ENCODE measurements at places on chromosomes 16 and 17. TPM values are rescaled to one million over a fixed set of nuclear protein-coding genes. Genes with fewer than 3 reads are reported as not detected.

DLX3 gene
- 0.58 TPM for total RNA-seq

PLEKHG4 gene
- total RNA-seq: 7.2 TPM

HASPIN gene
- total RNA-seq: 15.3 TPM

IL34 gene
- 7.3 TPM for total RNA-seq

ZNF469 gene
- 0.68 TPM for total RNA-seq

- H3K4me3 ChIP-seq: no peak overlapping the region
- no peak overlapping the region for H3K27ac ChIP-seq
- peaks cover 46% of the 10 kb centered on the region for H3K36me3 ChIP-seq
- no peaks in the 10 kb centered on the region for H3K27me3 ChIP-seq
- DNase-seq: peak; percentile 70
Observed at GRCh38 chr17:7850701-7851437, 4.0 kb upstream of the TMEM88 start.

GRCh38 chr17:83126275-83126811 is 46.9 kb downstream of the METRNL start:
- peak; percentile 42 for DNase-seq
- no peaks in the 10 kb centered on the region for H3K36me3 ChIP-seq
- no peak overlapping the region for H3K4me3 ChIP-seq
- H3K27me3 ChIP-seq: peaks cover 18% of the 10 kb centered on the region
- no peaks in the 10 kb centered on the region for H3K4me1 ChIP-seq

DNA sequence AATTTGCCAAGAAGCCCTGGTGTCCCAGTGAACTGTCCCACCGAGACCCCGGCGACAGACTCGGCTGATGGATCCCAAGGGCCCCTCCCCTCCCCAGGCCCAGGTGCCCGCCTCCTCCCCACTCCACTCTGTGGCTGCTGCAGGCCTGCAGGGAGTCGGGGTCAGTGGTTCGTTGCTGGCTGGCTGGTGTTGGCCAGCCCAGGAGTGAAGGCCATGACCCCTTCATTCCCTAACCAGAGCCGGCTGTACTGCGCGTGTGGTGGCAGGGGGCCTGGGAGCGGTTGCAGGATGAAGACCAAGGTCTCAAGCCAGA is 9.2 kb upstream of the TBX2 start:
- no peak overlapping the region for H3K27ac ChIP-seq
- peaks cover 64% of the 10 kb centered on the region for H3K27me3 ChIP-seq
- DNase-seq: no peak
- peaks cover 6% of the 10 kb centered on the region for H3K4me1 ChIP-seq

GRCh38 chr16:81067166-81067565 is 9.9 kb downstream of the C16orf46 start:
- H3K4me1 ChIP-seq: no peaks in the 10 kb centered on the region
- no peak overlapping the region for H3K4me3 ChIP-seq
- H3K27ac ChIP-seq: no peak overlapping the region
- H3K36me3 ChIP-seq: peaks cover 9% of the 10 kb centered on the region
- no peak for DNase-seq
- no peaks in the 10 kb centered on the region for H3K27me3 ChIP-seq

DNA sequence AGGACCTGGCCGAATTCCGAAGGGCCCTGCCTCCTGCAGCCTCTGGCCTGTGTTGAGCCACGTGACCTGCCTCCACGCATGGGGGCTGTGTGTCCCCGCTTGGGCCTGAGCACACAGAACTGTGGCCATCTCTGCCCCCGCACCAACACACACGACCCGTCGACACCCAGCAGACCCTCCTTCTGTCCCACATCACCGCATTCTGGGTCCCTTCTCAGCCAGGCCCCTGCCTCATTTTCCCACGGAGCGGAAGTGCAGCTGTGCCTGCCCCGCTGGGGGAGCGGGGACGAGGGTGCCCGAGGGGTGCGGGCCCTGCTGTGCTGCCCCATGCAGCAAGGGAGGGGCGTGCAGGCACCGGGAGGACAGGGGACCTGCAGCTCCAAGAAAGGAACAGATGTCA is 18.4 kb downstream of the NDUFAF8 start:
- no peak for DNase-seq
- no peaks in the 10 kb centered on the region for H3K27me3 ChIP-seq
- H3K4me1 ChIP-seq: no peaks in the 10 kb centered on the region
- H3K4me3 ChIP-seq: no peak overlapping the region
- no peak overlapping the region for H3K27ac ChIP-seq
- peaks cover 5% of the 10 kb centered on the region for H3K36me3 ChIP-seq
